Thyroid gland (tissue), 4 donors: ENCODE measurements at places on chromosomes 2 and 18. TPM values are rescaled to one million over a fixed set of nuclear protein-coding genes. Genes with fewer than 3 reads are reported as not detected.

Gene PPM1G
- total RNA-seq: 57.0 TPM

Gene PSTPIP2
- total RNA-seq: 4.3 TPM

Gene MTERF4
- total RNA-seq: 90.4 TPM

Gene CYS1
- 47.2 TPM for total RNA-seq

Gene KCNG2
- total RNA-seq: 0.22 TPM

Gene PSMA8
- total RNA-seq: not detected

Gene SATB2
- total RNA-seq: 1.9 TPM

Gene ILKAP
- total RNA-seq: 43.7 TPM

Gene SMYD5
- total RNA-seq: 16.2 TPM

Gene RPRM
- total RNA-seq: 1.0 TPM

Gene CHRNA1
- not detected for total RNA-seq

Gene ACMSD
- 1.4 TPM for total RNA-seq

Gene LRATD1
- total RNA-seq: 11.4 TPM

Gene MAL
- total RNA-seq: 10.5 TPM

Gene FHOD3
- total RNA-seq: 1.6 TPM

Gene SPHKAP
- total RNA-seq: 1.6 TPM

Gene MAPRE2
- 38.1 TPM for total RNA-seq

Gene SPATA3
- total RNA-seq: not detected

Gene COBLL1
- total RNA-seq: 83.6 TPM

Gene SERPINB7
- total RNA-seq: not detected

Gene HOXD13
- total RNA-seq: not detected

Gene ZNF516
- 44.8 TPM for total RNA-seq

Gene TRABD2A
- not detected for total RNA-seq

Gene ICOS
- 1.0 TPM for total RNA-seq

Gene MAPK4
- 11.9 TPM for total RNA-seq

Gene TUBA4B
- total RNA-seq: not detected

Gene ACVR1C
- total RNA-seq: 0.56 TPM

Gene LBX2
- total RNA-seq: not detected

Gene NAPG
- 52.9 TPM for total RNA-seq

Gene TOGARAM2
- total RNA-seq: 0.78 TPM

Gene C18orf54
- 0.96 TPM for total RNA-seq

Gene DPP10
- total RNA-seq: 1.3 TPM

Gene PLCD4
- total RNA-seq: 1.9 TPM

Gene ZNF396
- total RNA-seq: 8.9 TPM

Gene PCARE
- not detected for total RNA-seq

Gene PIKFYVE
- 47.7 TPM for total RNA-seq

Gene DYNAP
- total RNA-seq: not detected

Gene CSRNP3
- total RNA-seq: 9.0 TPM

Gene SULT1C4
- 9.2 TPM for total RNA-seq

Gene CCDC141
- total RNA-seq: 7.1 TPM

Gene CIAO1
- total RNA-seq: 83.8 TPM

Gene GLI2
- total RNA-seq: 1.3 TPM
